Activated CD4-positive, alpha-beta T cell treated with anti-CD3 and anti-CD28 coated beads for 36 hours (primary cell): ENCODE measurements at places on chromosomes 16 and 17. TPM values are rescaled to one million over a fixed set of nuclear protein-coding genes. Genes with fewer than 3 reads are reported as not detected.

The KRT36 gene
- total RNA-seq = not detected

The DHRS11 gene
- 9.2 TPM for total RNA-seq

The OR4D1 gene
- total RNA-seq = 0.27 TPM

The CBX8 gene
- total RNA-seq = 6.0 TPM

The TNFRSF17 gene
- not detected for total RNA-seq

The PPP1R1B gene
- not detected for total RNA-seq

The RNF43 gene
- 1.0 TPM for total RNA-seq

The ITGB4 gene
- total RNA-seq = 1.5 TPM

The FAM171A2 gene
- total RNA-seq = 0.32 TPM

The SPAG5 gene
- 142 TPM for total RNA-seq

The SPATA20 gene
- total RNA-seq = 10.7 TPM

The SMTNL2 gene
- not detected for total RNA-seq

The CLEC18A gene
- 0.32 TPM for total RNA-seq

The COX6A2 gene
- not detected for total RNA-seq

The HLF gene
- total RNA-seq = 1.0 TPM

The RAB40B gene
- total RNA-seq = 4.1 TPM

The CALB2 gene
- total RNA-seq = not detected

The CIAPIN1 gene
- 42.6 TPM for total RNA-seq

The TBC1D3D gene
- 6.6 TPM for total RNA-seq

The CTRB1 gene
- not detected for total RNA-seq

The GSE1 gene
- total RNA-seq = 13.5 TPM

The SCNN1G gene
- not detected for total RNA-seq

The CMTR2 gene
- 15.8 TPM for total RNA-seq

The SLFN12 gene
- 5.4 TPM for total RNA-seq

The ATP1B2 gene
- 0.33 TPM for total RNA-seq

The WFIKKN1 gene
- total RNA-seq = 0.74 TPM

The FAM20A gene
- not detected for total RNA-seq

The AOC3 gene
- 1.2 TPM for total RNA-seq

The CSHL1 gene
- not detected for total RNA-seq

The SEC14L5 gene
- 0.09 TPM for total RNA-seq

The TERB1 gene
- 0.14 TPM for total RNA-seq

The EFCAB3 gene
- total RNA-seq = not detected

The KRT32 gene
- total RNA-seq = not detected

The SCARF1 gene
- 1.2 TPM for total RNA-seq

The KRT222 gene
- not detected for total RNA-seq

The DHRS7C gene
- not detected for total RNA-seq

The TMEM220 gene
- 2.1 TPM for total RNA-seq

The GALNS gene
- 20.1 TPM for total RNA-seq

The HBA1 gene
- total RNA-seq = not detected

The TBX6 gene
- total RNA-seq = 3.0 TPM

The SLC5A11 gene
- total RNA-seq = not detected

The PPY gene
- total RNA-seq = not detected

The CCL11 gene
- total RNA-seq = not detected

The P3H4 gene
- total RNA-seq = 1.5 TPM

The DNAAF8 gene
- total RNA-seq = 0.16 TPM

The GRIN2A gene
- total RNA-seq = not detected

The TNP2 gene
- not detected for total RNA-seq

The DPEP3 gene
- 0.11 TPM for total RNA-seq

The FOXO3B gene
- 4.4 TPM for total RNA-seq

The C16orf89 gene
- total RNA-seq = not detected

The NLRP1 gene
- 34.0 TPM for total RNA-seq
